Stimulated activated CD4-positive, alpha-beta T cell treated with anti-CD3 and anti-CD28 coated beads, Interleukin-12 subunit alpha, Interleukin-12 subunit beta, amount 100 ng/mL, for 4 hours (primary cell): ENCODE measurements at places on chromosomes 6 and 20.

DNA sequence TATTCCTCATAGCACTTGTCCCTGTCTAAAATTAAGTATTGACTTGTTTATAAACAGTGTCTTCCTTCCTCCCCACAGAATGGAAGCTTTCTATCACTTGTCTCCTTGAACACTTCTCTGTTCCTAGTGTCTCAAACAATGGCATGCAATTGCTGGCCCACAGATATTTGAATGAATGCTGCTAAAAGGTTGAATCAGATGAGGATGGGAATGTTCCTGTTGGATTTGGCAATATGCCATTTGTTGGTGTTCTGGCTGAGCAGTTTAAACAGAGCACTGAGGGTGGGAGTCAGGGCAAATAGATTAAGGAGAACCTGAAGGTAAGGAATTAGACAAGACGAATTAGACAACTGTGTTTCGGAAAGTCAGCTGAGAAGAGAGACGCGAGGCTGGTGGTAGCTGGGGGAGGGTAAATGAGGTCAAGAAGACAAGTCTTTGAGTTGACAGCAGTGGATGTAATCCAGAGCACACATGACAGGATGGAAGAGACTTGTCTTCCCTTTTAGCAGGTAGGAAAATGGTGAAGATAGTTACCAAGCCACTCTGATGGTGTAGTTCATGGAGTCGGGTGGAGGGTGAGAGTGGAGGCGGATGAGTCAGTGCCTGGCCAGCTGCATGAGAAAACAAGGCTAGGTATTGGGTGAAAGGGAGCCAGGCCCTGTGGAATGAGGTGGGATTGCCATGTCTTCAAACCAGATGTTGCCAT is 58.3 kb upstream of the GNRH2 start:
- DNase-seq, result peak; percentile 12

DNA sequence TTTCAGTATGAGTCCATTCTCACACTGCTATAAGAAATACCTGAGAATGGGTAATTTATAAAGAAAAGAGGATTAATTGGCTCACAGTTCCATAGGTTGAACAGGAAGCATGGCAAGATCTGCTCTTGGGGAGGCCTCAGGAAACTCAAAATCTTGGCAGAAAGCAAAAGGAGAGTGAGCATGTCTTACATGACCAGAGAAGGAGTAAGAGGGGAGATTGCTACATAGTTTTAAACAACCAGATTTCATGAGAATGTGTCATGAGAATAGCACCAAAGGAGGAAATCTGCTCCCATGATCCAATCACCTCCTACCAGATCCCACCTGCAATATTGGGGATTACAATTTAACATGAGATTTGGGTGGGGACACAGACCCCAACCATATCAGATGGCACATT is 672.4 kb downstream of the HTR1B start:
- DNase-seq, result no peak

DNA sequence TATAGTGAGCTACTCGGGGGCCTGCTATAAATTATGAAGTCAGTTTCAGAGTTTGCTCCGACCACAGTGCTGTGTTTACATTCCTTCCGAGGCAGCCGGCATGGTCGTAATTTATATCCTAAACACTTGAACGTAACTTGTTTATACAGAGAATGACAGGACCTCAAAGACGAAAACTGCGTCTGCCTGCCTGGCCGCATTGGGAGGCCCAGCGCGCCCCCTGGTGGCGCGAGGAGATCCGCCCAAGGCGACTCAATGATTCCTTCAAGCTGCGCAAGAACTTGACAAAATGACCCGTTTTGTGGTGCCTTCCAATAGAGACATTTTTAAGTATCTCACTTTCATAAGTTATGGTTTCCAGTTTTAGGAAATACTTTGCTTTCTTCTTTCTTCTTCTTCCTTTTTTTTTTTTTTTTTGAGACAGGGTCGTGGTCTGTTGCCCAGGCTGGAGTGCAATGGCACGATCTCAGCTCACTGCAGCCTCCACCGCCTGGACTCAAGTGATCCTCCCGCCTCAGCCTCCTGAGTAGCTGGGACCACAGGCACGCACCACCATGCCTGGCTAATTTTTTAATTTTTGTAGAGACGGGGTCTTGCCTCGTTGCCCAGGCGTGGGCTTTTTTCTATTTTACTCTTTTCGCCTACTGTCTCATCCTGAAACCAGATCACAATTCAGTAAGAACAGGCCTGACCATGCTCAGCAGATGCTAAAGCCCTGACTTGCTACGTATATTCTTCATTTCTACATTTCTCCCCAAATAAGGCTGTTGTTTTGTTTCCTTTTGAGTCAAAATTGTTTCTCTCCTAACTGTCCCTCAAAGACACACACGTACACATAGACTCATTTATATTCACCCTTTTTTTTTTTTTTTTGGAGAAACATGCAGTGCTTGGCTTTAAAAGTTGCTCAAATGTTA is 7.8 kb downstream of the FOXF2 start:
- peak; percentile 73 for DNase-seq

GRCh38 chr20:34570859-34571306 is 12.4 kb downstream of the MAP1LC3A start:
- no peak for DNase-seq

GRCh38 chr6:17416806-17417205 is 23.4 kb downstream of the CAP2 start:
- no peak for DNase-seq

DNA sequence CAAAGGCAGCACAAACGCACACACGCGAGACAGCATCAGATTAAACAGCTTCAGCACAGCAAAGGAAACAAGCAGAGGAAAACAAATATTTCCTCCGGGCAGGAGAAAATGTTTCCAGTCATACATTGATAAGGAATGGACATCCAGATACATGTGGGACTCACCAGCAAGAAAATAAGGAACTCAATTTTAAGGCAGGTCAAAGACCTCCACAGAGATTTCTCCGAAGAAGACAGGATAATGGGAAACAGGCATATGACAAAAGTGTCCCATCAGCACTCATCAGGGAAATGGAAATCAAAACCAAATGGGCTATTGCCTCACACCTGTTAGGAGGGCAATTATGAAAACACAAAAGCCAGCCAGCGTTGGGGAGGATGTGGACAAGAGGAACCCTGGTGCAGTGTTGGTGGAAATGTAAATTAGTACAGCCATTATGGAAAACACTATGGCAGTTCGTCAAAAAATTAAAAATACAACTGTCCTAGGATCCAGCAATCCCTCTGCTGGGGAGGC is 9.7 kb upstream of the SLCO4A1 start:
- DNase-seq, result no peak

DNA sequence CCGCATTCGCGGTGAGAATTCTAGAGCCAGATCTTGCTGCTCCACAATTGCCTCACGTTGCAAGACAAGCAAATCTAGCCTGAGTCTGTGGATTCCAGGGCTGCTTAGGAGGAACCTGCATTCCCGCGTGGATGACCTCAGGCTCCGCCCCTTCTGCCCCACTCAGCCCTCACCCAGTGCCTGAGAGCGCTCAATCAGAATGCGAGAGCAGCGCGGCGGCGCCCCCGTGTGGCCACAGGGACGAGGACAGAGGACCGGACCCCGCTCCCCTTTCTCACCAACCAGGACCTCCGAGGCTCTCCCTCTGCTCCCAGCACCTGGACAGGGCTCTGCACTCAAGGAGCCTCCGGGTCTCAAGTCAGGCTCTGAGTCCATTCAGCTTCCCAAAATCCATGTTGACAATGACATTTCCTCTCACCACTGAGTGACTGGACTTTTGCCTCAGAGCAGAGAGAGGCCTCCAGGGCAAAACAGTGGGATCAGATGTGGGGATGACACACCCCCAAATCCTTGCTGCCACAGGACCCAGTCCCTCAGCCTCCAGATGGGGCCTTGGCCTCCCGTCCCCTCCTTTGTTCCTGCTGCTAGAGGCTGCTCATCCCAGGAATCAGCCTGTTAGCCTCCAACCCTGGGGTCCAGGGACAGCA is 52.0 kb downstream of the RPP21 start:
- DNase-seq, result peak; percentile 90

- DNase-seq, result no peak
Observed at GRCh38 chr20:14838663-14839628, 501.5 kb upstream of the FLRT3 start.

DNA sequence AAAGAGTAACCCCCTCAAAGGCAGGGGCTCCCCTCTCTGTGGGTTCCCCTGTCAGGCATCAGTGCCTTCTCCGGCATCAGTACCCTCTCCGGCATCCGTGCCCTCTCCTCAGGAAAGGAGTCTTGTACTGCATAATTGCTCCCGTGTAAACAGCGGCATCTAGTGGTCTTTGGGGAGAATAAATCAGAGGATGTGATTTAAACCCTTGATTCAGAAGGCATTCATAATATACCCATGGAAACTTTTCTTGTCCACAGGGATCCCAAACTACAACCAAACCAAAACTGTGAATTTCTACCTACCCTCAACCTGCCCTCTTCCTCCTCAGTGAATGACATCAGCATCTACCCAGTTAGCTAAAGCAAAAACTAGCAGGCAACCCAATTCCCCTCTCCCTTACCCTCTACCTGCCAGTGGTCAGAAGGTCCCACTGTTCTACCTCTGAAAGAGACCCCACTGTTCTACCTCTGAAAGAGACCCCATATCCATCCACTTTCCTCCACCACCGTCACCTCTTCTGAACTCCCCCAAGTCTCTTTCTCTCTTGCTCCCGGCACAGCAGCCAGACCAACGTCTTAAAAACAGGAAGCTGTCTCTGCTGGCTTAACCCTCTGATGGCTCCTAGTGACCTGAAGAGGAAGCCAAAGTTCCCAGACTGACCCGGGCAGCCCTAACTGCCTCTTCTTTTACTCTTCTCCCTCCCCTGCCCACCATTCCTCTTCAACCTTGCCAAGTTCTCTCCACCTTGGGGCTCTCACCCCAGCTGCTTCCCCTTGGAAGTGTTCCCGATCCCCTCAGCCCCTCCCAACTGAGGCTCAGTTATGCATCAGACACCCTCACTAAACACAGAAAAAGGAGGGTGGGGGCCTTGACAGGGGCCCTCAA is 27.2 kb downstream of the UBE2V1 start:
- DNase-seq, result no peak
